ENCODE measurements at places on chromosomes 1 and 21. TPM values are rescaled to one million over a fixed set of nuclear protein-coding genes. Genes with fewer than 3 reads are reported as not detected.

The SPATA1 gene
- 2.0 TPM for total RNA-seq

The LINGO4 gene
- not detected for total RNA-seq

- DNase-seq, result no peak
These were observed 34.5 kb upstream of the CD1D start for GRCh38 chr1:158146165-158146564.

- DNase-seq, result no peak
These were observed 190.2 kb upstream of the LYPLAL1 start for GRCh38 chr1:218983433-218983832.

GRCh38 chr1:237016626-237017025 is 12.4 kb upstream of the MT1HL1 start:
- DNase-seq, result no peak

GRCh38 chr1:212853658-212854057 is 4.4 kb upstream of the FLVCR1 start:
- DNase-seq, result no peak

DNA sequence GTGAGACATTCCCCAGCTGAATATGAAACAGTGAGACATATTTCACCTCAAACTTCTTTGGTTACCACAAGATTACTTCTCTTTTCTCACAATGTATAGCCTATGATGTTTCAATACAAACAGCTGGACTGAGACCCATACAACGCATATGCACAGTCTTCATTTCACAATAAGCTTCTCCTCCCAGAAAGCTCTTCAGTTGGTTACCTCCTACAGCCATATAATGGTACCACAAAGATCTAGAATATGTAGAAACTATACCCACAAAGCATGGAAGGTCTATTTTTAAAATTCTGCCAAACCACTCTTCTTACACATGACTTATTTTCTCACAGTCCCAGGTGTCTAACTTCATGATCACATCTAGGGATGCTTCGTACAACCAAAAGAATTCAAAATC is 70.8 kb downstream of the JAK1 start:
- no peak for DNase-seq

DNA sequence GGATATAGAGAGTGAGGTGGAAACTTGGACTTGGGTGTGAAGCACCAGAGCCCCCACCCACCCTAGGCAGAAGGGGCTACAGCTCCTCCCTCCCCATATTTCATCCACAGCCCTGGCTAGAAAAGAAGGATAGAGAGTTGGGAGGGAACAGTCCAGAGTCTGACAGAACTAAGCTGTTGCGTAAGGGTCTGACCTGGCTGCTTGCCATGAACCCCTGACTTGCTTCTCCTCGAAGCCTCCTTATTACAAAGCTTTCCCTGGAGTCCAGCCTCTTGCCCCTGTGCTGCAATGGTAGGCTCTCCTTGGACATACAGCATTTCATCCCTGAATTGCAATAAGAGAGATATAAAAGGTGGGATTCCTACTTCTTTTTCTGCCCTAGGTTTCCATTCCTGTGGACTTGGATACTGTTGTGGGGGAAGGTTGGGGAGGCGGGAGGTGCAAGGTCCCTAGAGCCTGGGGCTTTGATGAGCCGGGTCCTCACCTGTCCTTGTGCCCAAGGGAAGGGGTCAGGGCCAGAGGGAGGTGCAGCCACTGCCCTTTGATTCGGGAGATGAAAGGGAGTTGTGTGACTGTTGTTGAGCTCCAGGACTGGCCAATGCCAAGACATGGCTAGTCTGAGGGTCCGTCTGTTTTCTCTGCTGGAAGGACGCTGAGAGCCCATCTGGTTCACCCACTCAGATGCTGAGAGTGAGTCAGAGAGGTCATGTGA is 2.7 kb downstream of the RHBG start:
- peak; percentile 84 for DNase-seq

DNA sequence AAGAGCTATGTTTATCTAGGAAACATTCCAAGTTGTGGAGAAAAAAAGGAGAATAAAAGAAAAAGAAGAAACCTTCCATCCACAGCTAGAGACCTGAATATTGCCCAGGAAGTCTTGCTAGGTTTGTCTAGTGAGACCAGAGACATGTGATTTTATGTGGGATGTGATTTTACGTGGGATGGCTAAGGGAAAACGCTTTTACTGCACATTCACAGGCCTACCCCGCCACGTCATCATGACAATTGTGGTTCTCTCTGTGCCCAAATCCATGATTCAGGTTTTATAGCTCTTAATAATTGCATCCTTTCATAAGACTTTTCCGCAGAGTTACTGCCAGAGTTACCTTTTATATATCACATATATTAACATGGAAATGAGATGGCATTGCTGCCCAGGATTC is 86.4 kb upstream of the SSX2IP start:
- no peak for DNase-seq

DNA sequence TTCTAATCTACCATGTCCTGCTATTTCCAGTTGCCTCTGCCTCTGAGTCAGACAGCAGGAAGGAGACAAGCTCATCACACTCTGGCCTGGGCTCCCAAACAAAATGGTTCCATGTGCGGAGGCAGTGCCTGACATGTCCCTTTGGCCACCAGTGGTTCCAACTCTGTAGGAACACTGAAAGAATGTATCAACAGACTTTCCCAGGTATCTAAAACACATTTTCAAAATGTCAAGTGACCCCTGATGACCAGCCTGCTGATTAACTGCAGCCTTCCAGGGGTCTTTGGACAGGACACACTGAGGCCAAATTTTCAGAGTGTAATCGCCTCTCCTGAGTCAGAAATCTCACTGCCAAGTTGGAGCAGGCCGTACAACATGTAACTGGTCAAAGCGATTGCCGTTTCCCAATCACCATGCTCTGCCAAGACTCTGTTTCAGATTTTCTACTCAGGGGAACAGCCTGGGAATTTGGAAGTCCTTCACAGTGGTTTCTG is 172.7 kb downstream of the TPR start:
- no peak for DNase-seq

DNA sequence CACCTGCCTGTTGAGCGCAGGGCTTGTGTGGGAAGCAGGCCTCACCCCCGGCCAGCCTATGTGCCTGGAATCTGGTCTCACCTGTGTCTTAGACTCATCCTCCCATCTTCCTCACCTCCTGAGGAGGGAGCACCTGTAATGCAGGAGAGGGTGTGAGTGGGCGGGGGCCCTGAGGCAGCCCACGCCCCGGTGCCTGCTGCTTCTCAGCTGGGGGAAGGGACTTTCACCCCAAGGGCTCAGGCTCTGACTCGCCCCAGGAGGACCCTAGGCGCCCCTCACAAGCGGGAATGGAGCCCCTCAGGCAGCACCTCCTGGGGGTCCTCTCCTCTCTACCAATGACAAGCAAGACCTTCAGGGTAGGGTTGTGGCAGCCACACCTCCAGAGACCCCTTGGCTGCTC is 6.7 kb upstream of the ZNF670 start:
- DNase-seq, result no peak

DNA sequence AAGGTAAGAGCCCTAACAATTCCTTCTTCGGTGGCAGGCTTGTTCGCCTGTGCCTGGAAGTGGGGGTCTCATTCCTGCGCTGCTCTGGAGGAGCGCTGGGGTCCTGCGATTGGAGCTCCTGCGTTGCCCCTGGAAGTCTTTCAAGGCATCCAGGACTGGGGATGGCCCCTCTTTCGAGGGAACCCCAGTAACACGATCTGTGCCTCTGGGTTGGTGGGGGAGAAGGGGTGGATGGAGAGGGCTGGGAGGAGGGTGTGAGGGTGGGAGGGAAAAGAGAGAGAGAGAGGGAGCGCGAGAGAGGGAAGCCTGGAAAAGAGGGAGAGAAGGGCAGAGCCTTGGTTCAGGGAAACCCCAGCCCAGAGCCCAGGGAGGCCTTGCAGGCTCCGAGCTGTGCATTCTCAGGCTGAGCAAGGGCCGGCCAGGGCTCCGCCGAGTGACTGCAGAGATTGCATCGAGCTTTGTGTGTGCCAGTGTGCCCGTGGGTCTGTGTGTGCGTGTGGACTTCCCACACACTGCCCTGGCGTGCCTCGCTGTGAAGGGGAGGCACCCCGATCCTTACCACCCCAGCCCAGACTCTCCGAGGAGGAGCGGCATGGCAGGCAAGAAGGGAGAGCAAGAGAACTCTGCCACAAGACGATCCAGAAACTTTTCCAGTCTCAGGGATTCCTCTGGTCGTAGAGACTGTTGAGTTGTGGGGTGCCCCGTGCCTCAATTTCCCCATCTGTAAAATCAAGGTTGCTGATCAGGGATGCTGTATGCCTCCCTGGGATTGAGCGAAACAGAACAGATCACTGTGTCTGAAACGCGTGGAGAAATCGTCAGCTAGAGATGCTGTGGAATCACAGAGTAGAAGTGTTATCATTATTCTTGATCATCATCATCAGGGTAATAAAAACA is 619 bp downstream of the BCL9 start:
- peak; percentile 64 for DNase-seq

DNA sequence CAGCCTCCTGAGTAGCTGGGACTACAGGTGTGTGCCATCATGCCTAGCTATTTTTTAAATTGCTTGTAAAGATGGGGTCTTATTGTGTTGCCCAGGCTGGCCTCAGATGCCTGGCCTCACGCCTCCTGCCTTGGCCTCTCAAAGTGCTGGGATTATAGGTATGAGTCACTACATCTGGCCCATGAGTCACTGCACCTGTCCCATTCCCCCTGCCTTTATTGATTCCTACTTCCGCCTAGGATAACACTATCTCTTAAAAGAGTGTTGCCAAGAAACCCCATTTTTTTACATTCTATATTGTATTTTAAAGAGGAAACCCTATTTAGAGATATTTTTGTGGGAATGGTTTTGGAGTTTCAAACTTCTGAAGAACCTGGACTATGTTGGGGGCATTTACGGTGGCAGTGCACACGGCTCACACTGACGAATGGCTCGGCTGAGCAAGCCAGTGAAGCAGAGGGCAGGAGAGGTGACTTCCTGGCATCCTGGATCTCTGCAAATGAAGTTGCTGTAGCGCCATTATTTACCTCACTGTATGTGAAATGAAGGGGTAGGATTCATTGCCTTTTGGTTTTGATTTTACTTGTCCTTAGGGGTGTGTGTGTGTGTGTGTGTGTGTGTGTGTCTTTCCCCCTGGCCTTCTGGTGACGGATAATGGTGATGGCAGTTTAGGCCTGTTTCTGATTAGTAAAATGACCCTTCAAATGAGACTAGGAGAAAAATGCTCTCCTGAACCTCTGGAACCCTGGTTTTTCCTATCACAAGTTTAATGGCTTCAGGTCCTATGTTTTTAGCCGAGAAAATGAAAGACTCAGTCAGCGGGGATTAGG is 22.5 kb downstream of the KIF26B start:
- DNase-seq, result no peak

- DNase-seq, result no peak
These were observed 28.5 kb downstream of the ECE1 start for GRCh38 chr1:21261551-21262292.

DNA sequence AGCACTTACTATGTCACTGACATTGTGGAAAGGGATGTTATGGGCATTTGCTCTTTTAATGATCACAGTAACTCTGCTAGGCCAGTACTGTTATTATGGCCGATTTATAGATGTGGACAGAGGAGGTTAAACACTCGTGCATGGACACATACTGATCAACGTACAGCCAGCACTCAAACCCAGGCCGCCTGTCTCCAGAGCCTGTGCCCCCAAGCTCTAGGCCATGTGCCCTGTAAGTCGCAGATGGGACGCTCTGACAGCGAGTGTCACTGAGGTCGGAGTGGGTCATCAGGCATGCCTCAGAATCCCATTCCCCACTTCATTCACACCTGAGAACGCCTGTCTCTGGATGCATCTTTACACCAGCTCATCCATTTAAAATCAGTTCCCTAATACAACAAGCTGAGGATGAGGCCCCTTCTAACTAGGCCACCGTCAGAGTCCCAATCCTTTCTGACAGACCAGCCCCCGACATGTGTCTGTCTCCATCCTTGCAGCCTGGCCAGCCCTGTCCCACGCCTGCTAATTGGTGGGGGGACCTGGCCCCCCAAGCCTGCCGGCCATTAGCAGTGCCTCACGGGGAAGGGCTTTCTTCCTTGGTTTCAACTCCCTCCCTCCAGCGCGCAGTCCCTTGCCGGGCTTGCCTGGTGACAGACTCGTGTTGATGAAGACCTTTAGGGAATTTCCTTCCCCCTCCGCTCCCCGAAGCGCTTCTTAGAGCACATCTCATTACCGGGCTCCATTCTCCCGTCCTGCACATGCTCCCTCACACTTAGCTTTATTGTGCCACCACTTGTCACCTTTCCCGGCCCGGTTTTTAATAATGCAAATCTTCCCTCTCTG is 436.8 kb downstream of the KIF26B start:
- DNase-seq, result no peak

- DNase-seq, result no peak
These were observed 10.2 kb upstream of the IFI16 start for GRCh38 chr1:158999316-159000069.

DNA sequence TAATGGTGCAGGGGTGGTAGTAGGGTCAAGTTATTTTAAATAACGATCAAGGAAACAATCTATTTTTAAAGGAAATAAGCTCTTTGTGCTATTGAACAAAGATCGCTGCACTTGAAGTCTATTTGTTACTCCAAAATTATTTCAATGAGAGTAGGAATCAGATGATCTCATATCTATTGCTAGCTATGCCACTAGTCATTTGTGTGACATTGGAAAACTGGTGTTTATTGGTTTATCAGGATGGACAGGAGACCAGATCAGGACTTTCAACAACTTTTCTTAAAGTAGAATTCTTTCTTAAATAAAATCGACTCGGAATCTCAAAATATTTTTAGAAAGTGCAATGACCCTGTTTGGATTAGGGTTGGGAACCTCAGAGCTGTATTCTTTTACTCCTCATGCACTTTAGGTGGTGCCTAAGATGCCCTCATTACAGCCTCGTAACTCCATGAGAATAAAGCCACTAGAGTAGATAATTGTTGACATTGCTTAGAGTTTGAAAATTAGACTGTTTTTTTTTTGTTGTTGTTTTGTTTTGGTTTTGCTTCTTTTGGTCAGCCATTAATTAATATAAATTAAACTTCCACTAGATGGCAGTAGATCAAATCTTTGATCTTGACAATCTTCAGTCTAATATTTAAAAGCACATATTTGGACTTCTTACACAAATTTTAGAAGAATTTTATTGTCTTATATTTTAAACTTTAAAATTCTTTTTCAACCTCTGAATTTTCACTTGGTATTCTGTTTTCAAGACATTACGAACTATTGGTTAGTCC is 352.4 kb downstream of the USP25 start:
- DNase-seq, result no peak

DNA sequence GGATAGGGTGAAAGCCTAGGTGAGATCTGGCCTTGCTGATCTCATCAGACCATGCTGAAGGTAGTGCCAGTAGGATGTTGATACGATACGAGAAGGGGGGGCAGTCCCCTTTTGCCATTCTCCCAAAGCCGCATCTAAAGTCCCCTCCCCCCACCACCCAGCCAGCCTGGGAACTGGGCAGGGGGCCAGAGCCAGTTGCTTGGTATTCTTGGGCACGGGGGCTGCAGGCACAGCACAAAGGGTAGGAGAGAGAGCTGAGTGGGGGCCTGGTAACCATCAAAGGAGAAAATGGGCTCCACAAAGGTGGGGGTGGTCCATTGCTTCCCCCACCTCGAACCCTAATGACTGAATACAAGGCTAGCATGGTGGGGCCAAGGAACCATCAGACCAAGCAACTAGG is 5.4 kb downstream of the PEA15 start:
- no peak for DNase-seq

- DNase-seq, result peak; percentile 76
These were observed 76.7 kb downstream of the ARHGEF16 start for GRCh38 chr1:3530926-3531818.

Data from cerebellum (tissue), 4 donors.